HS-5 (cell line): ENCODE measurements at places on chromosomes 4 and X.

- DNase-seq = no peak
These were observed 146.7 kb upstream of the VCX3A start for GRCh38 chrX:6681521-6682145.

DNA sequence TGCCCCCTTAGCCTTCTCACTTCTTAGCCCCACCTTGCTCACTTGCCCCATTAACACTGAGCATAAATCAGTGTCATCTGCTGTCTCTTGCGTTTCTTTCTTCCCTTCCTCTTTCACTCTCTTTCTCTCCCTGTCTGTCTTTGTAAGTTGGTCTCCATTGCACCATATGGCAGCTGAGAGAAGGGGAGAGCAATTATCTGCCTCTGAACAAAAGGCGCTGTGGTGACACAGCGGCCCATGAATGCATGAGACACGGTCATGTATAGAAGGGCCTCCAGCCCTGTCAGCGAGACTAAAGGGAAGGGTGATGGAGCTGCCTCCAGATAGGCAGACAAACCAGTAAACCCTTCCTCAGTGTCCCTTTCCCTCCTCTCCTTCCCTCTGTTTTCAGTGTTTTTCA lies 88.8 kb upstream of the PCDH18 start:
- no peak for DNase-seq

DNA sequence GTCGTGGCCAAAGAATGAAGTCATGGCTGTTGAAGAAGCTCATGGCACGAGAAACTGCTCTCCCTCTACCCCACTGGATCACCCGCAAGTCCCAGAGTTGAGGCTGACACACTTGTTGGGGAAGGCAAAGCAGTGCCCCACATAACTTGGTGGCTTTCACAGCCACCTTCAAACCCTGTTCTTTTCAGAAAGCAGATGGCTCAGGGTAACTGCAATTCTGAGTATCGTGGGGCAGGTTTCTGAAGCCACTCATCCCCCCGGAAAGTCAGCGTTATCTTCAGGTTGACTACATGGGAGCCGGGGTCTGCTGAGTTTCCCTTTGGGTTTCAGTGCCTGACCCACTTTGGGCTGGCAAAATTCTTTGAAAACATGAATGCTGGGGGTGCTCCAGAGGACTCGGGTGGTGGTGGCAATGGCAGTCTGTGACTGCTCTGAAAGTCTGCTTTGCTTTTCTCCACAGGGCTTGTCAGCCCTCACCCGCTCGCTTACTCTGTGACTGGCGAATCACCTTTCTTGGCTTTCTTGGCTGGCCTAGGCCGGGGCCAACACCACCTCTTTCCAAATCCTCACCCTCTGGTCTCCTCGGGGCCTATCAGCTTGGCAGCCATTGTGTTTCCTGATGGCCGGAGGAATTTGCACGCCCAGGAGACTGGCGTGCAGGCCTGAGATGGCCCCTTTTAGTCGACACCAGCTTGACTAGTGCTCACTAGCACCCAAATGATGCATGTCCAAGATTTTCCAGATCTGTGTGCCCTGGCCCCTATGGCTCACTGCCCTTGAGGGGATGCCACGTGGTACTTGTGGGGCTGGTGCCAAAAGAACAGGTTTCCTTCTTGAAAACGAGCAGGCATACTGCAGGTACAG lies 7.3 kb downstream of the PPP1R3F start:
- no peak for DNase-seq

- no peak for DNase-seq
These were observed 197.8 kb upstream of the AGTR2 start for GRCh38 chrX:115972717-115973116.

DNA sequence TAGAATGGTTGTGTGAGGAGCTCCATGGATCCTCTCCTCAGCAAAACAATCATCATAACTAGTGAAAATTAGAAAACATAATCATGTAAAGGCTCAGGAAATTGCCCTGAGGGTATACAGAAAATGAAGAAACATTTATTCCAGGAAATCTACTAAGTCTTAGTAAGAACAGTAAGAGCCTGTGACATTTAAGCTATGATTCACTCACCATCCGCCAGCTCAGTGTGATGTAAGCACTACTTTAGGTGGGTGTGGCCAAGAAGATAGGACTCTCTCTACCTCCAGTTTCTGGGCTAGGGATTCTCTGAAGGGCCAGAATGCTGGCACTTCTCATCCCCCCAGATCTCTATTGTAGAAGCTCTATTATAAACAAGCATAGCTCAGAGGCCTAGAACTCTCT lies 147.5 kb downstream of the DLG3 start:
- DNase-seq = peak; percentile 43

GRCh38 chrX:133985164-133985966 lies at the start of gene GPC3:
Gene GPC3, minus strand, starts transcription at chrX:133985594.
- DNase-seq = no peak

GRCh38 chr4:48578132-48578968 lies 88.3 kb downstream of the ZAR1 start:
- peak; percentile 22 for DNase-seq

- DNase-seq = no peak
These were observed 43.0 kb downstream of the CCDC158 start for GRCh38 chr4:76377911-76378310.

GRCh38 chr4:153419673-153420278 lies 46.4 kb upstream of the TMEM131L start:
- DNase-seq = no peak

DNA sequence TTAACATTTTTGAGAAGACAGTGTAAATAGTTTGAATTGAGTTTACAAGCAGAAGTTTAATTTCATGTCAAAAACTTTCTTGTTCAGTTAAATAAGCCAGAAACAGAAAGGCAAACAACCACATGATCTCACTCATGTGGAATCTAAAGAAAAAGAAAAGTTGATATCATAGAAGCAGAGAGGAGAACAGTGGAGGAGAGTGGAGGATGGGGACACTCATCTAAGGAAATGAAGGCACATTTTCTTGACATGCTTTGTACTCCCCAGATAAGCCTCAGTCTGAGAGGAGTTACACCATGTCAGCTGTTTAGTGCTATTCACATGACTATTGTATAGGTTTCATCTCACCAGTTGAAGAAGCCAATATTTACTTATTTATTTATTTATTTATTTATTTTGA lies 13.5 kb downstream of the SNCA start:
- DNase-seq = no peak

DNA sequence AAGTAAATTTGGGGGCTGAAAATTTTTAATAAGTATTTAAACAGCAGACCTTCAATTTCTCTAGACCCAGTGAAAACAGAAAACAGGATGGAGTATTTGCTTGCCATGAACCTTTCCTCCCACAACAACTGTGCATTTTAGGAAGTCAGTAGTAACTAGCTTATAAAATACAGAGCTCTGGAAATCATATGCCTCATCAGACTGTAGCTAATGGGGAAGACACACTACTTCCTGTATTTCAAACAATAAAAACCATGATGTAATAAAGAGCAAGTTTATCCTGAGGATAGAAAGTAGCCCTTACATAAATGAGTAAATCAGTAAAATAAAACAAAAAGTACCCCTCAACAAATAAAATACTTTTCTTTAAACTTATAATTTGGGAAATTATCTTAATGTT lies 280.1 kb upstream of the ZFP42 start:
- DNase-seq = no peak

GRCh38 chr4:105555409-105555808 lies 3.0 kb downstream of the ARHGEF38 start:
- DNase-seq = no peak

- DNase-seq = no peak
These were observed 924 bp downstream of the EPHA5 start for GRCh38 chr4:65669111-65670019.

- DNase-seq = no peak
These were observed 95.8 kb upstream of the LDB2 start for GRCh38 chr4:16993956-16994840.
